NCI-H2171 (cell line): ENCODE measurements at places on chromosomes 2 and 18.

DNA sequence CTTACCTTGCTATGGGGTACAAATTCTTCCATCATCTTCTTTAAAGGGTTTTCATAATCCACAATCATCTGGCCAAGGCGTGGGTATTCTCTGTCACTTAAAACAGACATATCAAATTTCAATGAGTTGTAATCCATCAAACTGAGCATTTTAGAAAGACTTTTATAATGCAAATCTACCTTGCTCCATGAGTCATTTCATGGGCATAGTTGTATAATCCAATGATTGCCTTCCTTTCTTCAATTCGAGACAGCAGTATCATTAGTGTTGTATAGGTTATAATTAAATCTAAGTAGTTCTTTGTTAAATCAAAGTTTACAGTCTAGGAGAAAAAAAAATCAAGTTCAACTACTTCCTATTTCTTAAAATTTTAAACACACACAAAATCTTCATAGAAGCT, 36.3 kb downstream of the NCKAP1 start:
- no peak for DNase-seq

GRCh38 chr2:199922856-199923255, 11.8 kb downstream of the C2orf69 start:
- no peak for DNase-seq

DNA sequence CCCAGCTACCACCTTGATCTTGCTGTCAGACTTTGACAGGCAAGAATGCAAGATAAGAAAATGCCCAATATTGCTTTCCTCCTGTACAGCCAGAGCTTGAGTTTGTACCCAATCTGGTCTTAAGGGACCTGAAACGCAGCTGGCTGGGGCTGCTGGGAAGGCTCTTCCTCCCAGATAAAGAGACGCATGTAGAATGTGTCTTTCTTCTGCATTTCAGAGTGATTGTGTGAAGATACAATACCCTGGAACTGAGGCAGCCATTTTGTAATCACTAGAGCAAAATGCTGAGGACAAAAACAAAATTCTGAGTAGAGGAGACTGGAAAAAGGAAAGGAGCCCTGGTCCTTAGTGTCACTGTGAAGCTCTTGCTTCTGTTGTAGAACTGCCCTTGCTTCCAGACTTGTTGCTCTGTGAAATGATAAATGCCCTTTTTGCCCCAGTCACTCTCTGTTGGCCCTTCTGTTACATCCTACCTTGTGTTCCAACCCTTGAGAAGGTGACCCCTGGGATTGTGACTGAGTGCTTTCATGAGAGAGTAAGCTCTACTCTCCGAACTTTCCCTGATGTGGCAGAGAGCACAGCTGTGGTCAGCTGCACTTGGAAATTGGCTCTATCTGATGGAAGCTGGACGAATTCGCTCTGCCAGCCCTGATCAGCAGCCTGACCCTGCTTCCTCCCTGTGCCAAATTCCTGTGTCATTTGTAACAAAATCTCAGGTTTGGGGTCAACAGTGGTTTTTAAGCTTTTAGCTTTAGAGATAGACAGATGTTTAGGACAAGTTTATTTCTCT, 137.4 kb upstream of the RBMS1 start:
- no peak for DNase-seq

GRCh38 chr2:222711315-222711940, 40.0 kb downstream of the MOGAT1 start:
- DNase-seq: no peak

- DNase-seq: no peak
Observed at GRCh38 chr2:21376864-21377263, 253.1 kb downstream of the TDRD15 start.

DNA sequence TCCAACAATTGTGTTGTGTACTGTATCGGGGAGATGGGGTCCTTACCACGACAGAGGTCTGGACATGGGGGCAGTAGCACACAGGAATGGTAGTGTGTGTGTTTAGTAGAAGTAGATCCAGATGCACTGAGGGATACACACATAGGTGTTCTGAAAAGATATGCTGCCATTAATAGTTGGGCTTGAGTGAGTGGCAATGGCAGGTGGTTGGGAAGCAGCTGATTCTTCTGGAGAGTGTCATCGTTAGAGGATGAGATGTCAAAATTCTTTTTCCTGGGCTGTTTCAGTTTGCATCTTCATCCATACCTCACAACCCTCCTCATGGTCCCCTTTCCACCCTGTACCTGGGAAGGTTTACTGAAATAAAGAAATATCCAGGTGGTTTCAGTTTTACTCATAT, 66.6 kb downstream of the UGGT1 start:
- no peak for DNase-seq

GRCh38 chr2:167492486-167492885, 604.2 kb downstream of the XIRP2 start:
- DNase-seq: no peak

GRCh38 chr18:68847219-68847837, 49.4 kb downstream of the CCDC102B start:
- no peak for DNase-seq

- DNase-seq: peak; percentile 4
Observed at GRCh38 chr2:222952204-222952603, 91.4 kb downstream of the ACSL3 start.

DNA sequence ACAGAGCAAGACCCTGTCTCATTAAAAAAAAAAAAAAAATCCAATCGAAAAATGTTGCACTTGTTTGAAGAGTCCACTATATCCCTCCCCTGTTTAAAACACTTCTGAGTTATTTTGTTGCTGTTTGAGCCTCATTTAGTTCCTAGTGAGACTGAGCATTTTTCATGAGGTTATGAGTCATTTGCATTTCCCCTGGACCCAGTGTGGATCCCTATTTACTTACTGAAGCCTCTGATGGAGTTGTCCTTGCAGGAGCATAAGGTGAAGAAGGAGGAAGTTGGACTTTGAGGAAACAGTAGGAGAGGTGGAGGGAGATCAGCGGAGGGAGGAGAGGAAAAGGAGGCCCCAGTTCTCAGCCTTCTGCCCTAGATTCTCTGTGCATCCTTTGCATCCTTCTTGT, 5.1 kb downstream of the CXCR1 start:
- no peak for DNase-seq

DNA sequence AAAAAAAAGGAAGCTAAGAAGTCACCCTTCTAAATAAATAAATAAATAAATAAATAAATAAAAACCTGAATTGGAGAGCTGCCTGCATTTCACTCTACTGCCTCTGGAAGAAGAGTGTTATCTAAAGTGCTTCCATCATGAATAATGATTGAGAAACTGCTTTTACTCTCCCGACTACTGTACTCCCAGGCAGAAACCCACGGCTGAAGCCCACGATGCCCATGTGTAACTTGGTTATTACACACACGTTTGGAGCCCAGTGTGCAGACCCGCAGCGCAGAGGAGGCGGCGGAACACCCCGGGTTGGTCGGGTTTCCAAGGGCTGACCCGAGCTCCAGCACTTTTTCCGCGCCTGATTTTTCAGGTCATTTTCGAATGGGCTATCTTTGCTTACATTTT, 697 bp upstream of the SPATS2L start:
- no peak for DNase-seq

GRCh38 chr18:49728542-49728941, 84.8 kb downstream of the ACAA2 start:
- no peak for DNase-seq

- DNase-seq: no peak
Observed at GRCh38 chr18:79371561-79372121, 24.1 kb upstream of the NFATC1 start.

- no peak for DNase-seq
Observed at GRCh38 chr2:20001361-20001863, 11.1 kb downstream of the MATN3 start.

DNA sequence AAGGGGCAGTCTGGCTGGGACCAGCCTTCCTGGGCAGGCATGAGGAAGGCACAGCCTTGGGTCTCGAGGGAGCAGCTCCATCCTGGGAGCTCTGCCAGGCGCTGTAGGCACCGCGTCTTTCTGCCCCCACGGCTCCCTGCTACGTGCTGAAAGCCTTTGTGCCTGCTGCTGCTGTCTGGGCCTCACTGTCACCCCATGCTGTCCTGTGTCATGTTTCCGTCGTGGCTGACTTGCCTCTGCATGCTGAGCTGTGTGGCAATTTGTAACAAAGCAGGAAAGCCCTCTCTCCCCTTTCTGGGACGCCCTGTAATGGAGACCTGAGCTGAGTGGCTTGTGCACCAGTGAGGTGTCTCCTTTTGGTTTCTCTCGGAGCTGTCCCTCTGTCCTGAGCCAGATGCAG, 152.5 kb downstream of the TSN start:
- peak; percentile 87 for DNase-seq

GRCh38 chr2:63092401-63092800, 41.8 kb downstream of the OTX1 start:
- DNase-seq: no peak

GRCh38 chr2:15253835-15254286, 307.3 kb downstream of the NBAS start:
- no peak for DNase-seq

DNA sequence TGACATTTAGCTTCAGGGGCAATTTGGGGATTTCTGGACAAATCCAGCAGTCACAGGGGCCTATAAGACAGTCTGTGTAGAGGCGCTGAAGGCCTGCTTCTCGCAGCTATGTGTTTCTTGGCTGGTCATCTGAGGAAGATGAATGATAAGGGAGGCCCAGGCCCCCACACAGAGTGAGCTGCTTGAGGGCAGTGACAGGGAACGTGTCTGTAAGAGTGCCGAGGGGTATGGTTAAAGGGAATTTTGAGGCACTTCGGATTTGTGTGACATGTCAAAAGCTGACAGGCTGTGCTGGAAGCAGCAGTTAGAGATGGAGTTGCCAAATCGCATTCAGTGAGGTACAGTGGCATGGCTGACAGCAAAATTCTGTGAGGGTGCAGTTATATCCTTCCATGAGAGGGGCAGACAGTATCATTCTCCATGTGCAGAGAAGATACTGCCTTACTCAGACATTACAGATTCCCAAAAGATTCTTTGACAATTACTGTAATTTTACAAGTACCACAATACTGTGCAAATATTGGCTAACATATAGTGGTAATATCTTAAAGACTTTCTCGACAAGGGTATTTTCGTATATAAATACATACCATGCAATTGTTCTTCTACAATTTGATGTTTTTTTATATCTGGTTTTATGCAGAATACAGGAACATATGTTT, 74.0 kb downstream of the CERS6 start:
- DNase-seq: no peak

GRCh38 chr2:45585267-45585861, 25.7 kb downstream of the SRBD1 start:
- DNase-seq: peak; percentile 15

DNA sequence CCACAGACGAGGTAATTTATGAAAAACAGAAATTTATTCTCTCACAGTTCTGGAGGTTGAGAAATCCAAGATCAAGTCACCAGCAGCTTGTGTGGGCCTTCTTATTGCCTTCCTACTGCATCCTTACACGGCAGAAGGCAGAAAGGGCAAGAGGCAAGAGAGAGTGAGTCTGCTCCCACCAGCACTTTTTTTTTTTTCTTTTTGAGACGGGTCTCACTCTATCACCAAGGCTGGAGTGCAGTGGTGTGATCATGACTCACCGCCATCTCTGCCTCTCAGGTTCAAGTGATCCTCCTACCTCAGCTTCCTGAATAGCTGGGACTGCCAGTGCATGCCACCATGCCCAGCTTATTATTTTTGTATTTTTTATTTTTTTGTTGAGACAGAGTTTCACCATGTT, 78.5 kb upstream of the HK2 start:
- DNase-seq: no peak

DNA sequence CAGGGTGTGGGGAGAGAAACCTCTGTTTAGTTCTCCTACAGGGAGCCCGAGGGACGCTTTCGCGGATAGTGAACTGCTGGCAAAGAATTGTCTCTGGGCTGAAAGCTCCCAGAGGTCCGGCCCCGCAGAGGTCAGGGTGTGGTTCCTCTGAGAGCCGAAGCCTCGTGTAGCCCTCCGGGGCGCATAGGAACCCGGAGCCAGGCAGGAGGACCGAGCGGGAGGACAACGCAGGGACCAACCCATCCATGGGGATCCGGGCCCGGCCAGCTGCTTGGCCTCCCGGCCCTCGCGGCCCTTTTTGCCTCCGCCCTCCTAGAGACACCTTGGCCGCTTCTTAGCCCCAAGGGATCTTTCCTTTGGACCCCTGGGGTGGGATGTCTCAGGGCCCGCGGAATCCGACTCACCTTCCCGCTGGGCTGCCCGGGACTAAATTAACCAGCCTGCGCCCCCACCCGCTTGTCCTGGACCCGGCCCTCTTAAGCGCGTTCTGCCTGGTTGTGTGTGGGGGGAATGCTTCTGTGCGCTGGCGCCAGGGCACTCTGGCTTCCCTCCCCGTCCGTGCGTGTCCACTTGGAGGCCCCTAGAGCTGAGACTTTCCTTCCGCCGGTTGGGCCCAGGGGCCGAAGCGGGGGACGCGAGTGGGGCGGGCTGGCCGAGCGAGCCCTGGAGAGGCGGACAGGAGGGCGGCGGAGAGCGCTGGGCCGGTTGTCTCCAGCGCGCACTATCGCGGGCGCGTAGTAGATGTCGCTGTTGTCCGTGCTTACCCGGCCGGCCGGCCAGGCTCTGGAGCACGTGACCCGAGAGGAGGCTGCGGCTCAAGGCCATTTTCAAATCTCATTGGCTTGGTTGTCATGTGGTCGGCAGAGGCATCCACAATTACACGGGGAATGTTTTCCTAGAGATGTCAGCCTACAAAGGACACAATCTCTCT, at the start of gene HOXD10:
HOXD10 (plus strand) TSS at position 896 of the 931 bp plus-strand sequence. CDS start 56 bp downstream, outside the sequence.
- no peak for DNase-seq

DNA sequence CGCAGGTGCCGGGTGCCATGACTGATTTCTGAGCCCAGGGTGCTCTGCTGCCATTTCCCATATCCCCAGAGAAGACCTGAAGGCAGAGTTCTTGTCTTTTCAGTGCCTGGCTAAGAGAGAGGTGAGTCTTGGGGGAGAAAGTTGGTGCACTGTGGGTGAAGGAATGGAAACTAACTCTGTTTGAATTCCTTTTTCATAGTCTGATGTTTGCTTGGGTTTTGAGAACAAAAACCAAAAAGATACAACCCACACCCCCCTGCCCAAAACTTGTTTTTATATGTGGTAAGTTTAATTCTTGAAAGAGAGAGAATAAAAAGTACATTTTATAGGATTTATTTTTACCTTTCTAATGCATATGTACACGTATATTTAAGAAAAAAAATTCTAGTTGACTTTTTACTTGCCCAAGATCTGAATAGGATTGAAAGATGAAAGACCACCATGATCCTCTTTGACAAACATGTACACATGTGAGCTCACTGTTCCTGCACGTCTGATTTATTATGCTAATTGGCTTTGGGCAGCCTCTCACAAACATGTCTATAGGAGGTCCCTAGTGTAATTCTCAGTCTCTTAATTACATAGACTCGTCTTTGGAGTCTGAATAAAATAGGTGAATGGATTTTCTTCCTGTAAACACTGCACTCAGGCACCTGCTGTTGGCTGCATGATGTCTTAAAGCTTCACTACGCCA, 46.3 kb downstream of the ARL4C start:
- no peak for DNase-seq

DNA sequence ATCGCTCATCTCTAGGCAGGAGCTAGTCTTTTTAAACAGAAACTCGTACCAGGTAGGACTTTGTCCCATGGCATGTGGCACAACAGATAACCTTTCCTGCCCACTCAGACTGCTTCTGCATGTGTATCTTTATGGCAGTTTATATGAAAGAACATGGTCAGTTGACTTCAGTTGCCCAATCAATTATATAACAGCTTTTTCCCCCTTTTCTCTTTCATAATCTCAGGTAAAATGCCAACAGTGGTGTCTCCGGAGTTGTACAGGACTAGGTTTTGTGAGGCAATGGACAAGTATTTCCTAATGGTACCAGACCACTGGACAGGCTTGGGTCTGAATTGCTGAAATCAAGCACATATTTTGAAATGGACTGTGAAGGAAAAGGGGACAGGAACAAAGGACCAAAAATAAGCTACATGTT, 51.6 kb upstream of the PTH2R start:
- DNase-seq: no peak

GRCh38 chr2:240182001-240182400, 41.5 kb upstream of the OTOS start:
- DNase-seq: no peak

- no peak for DNase-seq
Observed at GRCh38 chr18:79604205-79604912, 75.2 kb upstream of the CTDP1 start.
